Left ventricle myocardium inferior (tissue), 1 donor: ENCODE measurements at places on chromosomes 7 and 10. TPM values are rescaled to one million over a fixed set of nuclear protein-coding genes. Genes with fewer than 3 reads are reported as not detected.

ZNF239 gene
- total RNA-seq = 1.5 TPM

TAS2R38 gene
- not detected for total RNA-seq

PRLHR gene
- total RNA-seq = not detected

LRRN3 gene
- total RNA-seq = 7.4 TPM

ENTPD1 gene
- total RNA-seq = 7.7 TPM

SUN3 gene
- total RNA-seq = not detected

MINDY3 gene
- 22.5 TPM for total RNA-seq

ZNF425 gene
- total RNA-seq = 0.58 TPM

UNC5B gene
- total RNA-seq = 15.6 TPM

ASB10 gene
- 35.4 TPM for total RNA-seq

BTAF1 gene
- total RNA-seq = 11.7 TPM

SPDYE11 gene
- total RNA-seq = not detected

GRM3 gene
- total RNA-seq = not detected

SLC26A3 gene
- 0.33 TPM for total RNA-seq

TRIP6 gene
- total RNA-seq = 11.7 TPM

GATA3 gene
- total RNA-seq = 1.4 TPM

TMEM213 gene
- total RNA-seq = not detected

FAM25A gene
- total RNA-seq = not detected

CADPS2 gene
- 11.9 TPM for total RNA-seq

LEP gene
- total RNA-seq = 0.14 TPM

MBLAC1 gene
- total RNA-seq = 2.0 TPM

SOSTDC1 gene
- total RNA-seq = 0.85 TPM

FANK1 gene
- total RNA-seq = 0.30 TPM

CTAGE15 gene
- not detected for total RNA-seq

PLEKHS1 gene
- not detected for total RNA-seq
